HFF-Myc (cell line): ENCODE measurements at places on chromosomes 1 and 21.

DNA sequence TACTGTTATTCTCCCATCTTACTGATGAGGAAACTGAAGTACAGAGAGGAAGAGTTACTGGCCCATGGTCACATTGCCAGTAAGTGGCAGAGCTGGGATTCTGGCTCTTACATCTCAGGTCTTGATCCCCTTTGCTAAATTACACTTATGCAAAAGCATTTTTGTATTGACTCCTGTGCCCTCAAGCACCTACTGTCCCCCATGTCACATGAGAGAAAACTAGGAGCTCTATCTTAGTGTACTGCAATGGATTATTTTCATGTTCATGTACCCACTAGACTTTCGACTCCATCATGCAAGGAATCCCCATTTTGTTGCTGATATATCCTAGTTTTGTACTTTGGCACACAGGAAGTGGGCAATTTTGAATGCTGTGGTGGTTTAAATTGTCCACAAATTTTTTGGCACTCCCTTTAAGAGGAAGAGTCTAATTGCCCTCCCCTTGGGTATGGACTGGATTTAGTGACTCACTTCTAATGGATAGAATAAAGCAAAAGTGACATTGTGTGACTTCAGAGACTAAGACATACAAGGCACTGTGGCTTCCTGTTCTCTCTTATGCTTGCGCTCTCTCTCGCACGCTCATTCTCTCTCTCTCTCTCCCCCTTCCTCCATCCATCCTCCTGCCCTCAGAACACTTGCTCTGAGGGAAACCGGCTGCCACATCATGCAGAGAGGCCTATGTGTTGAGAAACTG lies 43.5 kb upstream of the JAK1 start:
- no peak for DNase-seq

GRCh38 chr1:229284887-229285286 lies 14.0 kb downstream of the RAB4A start:
- no peak for DNase-seq

GRCh38 chr1:106814418-106814817 lies 242.1 kb upstream of the PRMT6 start:
- DNase-seq: no peak

- no peak for DNase-seq
Observed at GRCh38 chr21:24115141-24115540, 1492.1 kb downstream of the MRPL39 start.

- no peak for DNase-seq
Observed at GRCh38 chr1:67313934-67314671, 6.4 kb downstream of the IL12RB2 start.
